CD8-positive, alpha-beta T cell (primary cell): ENCODE measurements at places on chromosomes 4 and X. TPM values are rescaled to one million over a fixed set of nuclear protein-coding genes. Genes with fewer than 3 reads are reported as not detected.

CYSLTR1 gene
- total RNA-seq = 0.19 TPM

FATE1 gene
- total RNA-seq = not detected

TEX11 gene
- not detected for total RNA-seq

BGN gene
- total RNA-seq = not detected

USP26 gene
- not detected for total RNA-seq

POU4F2 gene
- not detected for total RNA-seq

RRH gene
- not detected for total RNA-seq

TMPRSS11D gene
- total RNA-seq = not detected

HSD17B13 gene
- total RNA-seq = 0.22 TPM

ZDHHC15 gene
- 0.06 TPM for total RNA-seq

SOX3 gene
- total RNA-seq = not detected

C1GALT1C1 gene
- 1.1 TPM for total RNA-seq

CXCL13 gene
- not detected for total RNA-seq

NXF2 gene
- total RNA-seq = not detected

PRDM8 gene
- total RNA-seq = 5.2 TPM

COL25A1 gene
- 0.71 TPM for total RNA-seq

IL1RAPL2 gene
- total RNA-seq = not detected

MSANTD1 gene
- total RNA-seq = 0.39 TPM

SYTL5 gene
- total RNA-seq = not detected

DKK2 gene
- total RNA-seq = not detected

RS1 gene
- total RNA-seq = not detected

KLB gene
- 0.05 TPM for total RNA-seq

PPP1R2C gene
- total RNA-seq = not detected

PCSK1N gene
- total RNA-seq = 4.9 TPM

NPY5R gene
- total RNA-seq = not detected

CT55 gene
- total RNA-seq = not detected

MTMR1 gene
- 32.0 TPM for total RNA-seq

PDS5A gene
- total RNA-seq = 84.0 TPM

CENPVL2 gene
- not detected for total RNA-seq

MAMLD1 gene
- 1.2 TPM for total RNA-seq

GRIPAP1 gene
- 114 TPM for total RNA-seq
